NCI-H510A treated with DMSO at 0.1 percent for 48 hours (cell line): ENCODE measurements at places on chromosomes 5 and 9.

- DNase-seq, result peak; percentile 29
Measured at GRCh38 chr9:135480071-135480939, 723 bp downstream of the PPP1R26 start.

DNA sequence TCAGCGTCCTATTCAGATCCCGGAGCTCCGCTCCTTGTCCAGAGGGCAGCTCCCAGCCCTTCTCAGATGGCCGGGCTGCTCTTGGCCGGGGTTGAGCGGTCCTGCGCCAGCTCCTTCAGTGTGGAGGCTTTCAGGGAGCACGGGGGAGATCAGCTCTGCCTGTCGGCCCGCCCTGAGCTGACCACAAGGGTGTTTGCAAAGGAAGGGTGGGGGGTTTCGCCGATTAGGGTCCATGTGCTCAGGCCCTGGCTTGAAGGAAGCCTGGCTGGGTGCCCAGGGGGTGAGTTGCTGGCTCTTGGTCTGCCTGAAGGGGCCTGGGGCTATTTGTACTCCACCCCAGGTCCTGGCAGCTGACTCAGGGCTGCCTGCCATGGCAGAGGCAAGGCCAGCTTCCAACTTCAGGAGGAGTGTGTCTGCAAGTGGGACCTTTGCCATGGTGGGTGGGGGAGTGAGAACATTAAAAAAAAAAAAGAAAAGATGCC, 250.1 kb upstream of the KLF4 start:
- DNase-seq, result no peak

- no peak for DNase-seq
Measured at GRCh38 chr9:127796225-127796813, 6.4 kb upstream of the FPGS start.

DNA sequence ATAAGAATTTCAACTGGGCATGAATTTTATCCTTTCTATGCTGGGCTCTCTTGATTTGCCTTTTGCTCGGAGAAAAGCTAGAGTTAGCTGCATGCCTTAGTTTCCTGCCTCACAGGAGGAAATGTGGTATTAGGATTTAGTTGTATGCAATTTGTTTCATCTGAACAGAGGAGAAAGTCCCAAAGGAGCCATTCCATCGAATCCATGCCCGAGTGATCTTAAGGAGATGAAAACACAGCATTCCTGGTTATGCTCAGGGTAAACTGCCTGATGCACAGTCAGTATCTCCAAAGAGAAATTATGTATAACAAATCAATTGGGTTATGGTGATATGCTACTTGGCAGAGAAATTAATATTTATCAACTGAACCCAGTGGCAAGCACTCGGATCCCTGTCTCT, 51.1 kb downstream of the TTC1 start:
- DNase-seq, result no peak

DNA sequence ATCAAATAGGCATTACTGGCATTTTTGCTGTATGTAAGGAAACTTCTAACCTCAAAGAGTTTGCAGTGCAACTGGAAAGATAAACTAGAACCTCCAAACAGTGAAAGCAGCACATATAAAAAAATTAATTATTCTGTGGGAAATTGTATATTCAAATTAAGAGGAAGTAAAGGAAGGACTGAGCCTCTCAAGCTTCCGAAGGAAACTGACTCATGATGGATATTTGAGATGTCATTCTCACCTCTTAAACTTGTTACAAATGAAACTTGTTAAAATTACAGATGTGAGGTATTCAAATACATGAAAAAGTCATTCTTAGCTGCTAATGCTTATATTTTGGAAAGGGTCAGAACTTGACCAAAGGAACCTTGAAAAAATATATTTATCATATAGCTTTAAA, 538.7 kb downstream of the PDE4D start:
- no peak for DNase-seq

DNA sequence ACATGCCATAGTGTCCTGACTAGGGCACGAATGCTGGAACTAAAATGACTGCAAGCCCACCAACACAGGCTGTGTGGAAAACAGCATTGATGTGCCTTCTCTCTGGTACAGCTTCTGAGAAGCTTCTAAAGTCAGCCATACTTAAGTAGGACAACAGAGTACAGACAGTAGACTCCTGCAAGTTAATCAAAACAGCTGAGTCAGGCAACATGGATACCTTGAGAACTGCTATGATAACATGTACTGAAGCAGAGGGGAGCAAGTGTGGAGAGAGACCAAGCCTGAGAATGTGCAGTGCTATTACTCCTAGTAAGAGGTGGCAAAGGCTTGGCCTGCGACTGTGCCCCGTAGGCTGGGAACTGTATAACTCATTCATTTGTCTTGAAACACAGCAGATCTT, 2.5 kb downstream of the ISCA1 start:
- no peak for DNase-seq

DNA sequence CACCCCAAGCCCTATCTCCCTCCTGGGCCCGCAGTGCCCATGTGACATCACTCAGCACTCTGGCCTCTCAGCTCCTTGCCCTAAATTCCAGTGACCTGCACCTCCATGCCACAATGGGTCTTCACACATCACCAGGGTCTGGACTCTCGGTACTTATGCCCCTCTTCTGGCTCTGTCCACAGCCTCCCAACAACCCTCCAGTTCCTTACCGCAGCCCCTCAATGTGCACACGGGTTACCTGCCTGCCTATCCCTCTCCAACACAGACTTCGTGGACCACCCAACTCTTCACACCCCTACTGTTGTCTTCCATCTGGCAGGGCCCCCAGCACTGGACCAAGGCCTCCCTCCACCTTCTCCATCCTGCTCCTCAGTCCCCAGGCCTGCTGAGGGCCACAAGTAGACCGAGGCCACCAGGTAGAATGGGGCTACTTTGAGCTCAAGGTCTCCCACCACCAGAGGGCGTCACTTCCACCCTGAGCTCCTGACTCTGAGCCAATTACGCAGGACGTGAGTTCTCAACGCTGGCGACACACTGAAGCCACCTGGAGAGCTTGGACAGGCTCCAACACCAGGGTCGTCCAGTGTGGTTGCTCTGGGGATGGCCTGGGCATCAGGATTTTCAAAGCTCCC, 172.1 kb downstream of the GABBR2 start:
- DNase-seq, result no peak

- peak; percentile 18 for DNase-seq
Measured at GRCh38 chr5:141716009-141716408, 34.0 kb upstream of the ARAP3 start.

DNA sequence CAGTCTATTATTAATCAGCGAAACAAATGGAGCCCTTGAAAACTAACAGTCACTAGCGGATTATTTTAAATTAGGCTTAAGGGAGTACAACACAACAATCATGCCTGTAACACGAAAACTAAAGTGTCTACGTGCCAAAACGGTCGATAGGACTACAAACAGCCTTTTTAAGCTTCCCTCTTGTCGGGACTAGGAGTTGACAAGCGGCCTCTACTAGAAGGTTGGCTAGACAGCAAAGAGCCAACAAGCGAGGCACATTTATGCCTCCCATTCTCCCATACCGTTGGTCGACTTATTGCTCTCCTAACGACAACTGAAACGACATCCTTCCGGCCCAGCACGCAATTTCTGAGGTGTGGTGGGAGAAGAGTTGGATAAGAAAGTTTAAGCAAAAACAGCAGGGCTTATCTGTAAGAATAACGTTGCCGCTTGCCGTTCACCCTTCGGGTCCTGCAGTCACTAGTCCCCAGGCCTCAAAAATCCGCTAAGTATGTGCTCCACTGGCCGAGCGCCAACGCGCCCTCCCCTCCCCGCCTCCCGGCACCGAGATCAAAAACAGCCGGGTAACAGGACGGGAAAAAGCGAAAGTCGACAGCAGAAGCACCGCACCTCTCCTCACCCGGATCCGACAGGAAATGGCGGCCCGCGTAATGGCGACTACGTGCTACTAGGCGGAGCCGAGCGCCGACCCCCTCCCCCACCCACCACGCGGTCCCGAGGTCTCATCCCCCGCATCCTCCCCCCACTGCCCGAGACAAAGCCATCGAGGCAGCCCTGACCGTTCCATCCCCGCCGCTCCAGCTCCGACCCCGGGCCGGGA, 813 bp downstream of the HNRNPK start:
- peak; percentile 49 for DNase-seq

DNA sequence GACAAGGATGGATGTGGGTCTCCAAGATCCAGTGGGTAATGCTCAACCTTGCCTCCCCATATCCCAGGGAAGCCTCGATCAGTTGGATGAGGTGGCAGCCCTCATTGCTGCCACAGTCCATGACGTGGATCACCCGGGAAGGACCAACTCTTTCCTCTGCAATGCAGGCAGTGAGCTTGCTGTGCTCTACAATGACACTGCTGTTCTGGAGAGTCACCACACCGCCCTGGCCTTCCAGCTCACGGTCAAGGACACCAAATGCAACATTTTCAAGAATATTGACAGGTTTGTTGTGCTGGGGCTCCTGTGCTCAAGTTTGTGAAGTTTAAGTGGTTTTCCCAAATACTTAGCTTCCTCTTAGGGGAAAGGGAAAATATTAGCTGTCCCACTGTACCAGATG, 74.0 kb downstream of the WDR41 start:
- no peak for DNase-seq

GRCh38 chr9:38000735-38001134, 68.3 kb downstream of the SHB start:
- no peak for DNase-seq

- DNase-seq, result no peak
Measured at GRCh38 chr9:120758544-120758943, 34.7 kb downstream of the FBXW2 start.

DNA sequence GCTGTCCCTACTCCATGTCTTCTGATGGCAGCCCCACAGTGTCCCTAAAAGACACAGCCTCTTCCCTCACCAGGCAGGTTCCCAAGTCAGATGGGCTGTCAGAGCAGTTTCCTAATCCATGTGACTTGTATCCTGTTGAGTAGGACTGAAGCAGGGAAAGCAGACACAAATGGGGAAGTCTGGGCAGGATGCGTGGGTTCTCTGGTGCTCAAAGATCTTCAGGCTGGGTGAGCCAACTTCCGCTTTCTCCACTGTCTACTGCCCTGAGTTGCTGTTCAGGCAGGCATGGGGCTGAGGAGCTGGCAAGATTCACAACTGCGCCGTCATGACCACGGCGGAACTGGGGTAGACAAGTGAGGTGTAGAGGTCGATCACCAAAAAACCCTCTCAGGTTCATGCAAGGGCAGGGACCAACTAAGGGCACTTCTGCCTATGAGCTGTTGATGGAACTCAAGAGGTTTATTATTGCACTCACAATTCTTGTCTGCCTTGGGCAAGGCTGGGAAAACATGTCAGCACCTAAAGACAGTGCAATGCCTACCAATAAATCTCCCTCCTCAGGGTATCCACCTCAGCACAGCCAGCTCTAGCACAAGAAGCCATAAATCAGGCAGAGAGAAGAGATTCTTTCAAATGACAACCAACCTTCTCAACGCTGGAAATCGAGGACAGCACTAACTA, 83.4 kb downstream of the RAPGEF1 start:
- peak; percentile 68 for DNase-seq

DNA sequence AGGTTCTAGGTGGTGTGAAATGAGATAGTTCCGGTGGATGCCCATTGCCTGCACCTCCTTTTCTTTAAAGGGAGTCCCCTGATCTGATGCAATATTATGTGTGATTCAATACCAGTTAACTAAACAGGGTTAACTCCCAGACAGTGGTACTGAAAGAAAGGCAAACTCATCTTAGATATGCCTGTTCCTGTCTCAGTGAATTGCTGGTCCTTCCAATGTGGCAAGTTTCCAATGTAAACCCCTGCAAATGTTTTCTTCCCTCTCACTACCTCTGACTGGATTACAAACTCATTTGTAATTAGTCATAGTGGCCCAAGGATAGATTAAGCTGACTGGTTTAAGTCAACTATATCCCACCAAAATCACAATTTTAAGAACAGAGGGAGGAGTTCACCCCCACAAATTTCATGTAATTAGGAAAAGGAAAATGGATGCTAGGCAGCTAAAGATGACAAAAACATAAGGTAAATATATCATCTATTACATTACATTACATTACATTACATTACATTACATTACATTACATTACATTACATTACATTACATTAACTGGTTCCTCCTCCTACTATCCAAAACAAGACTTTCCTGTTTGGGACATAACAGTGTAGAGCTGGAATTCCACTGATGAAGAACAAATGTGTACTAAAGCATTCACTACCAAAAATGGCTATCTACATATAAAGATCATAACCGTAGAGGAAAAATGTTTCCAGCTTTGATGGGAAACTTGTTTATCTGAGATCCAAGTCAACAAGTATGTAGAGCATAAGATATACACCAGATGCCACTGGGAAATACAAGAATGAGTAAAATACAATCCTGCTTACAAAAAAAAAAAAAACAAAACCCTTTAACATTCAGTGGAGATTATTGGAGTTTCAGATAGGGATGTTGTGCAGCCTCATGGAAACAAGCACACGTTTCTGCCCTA, 121.5 kb upstream of the SNX2 start:
- DNase-seq, result no peak

GRCh38 chr5:36836831-36837230, 39.7 kb upstream of the NIPBL start:
- DNase-seq, result no peak

DNA sequence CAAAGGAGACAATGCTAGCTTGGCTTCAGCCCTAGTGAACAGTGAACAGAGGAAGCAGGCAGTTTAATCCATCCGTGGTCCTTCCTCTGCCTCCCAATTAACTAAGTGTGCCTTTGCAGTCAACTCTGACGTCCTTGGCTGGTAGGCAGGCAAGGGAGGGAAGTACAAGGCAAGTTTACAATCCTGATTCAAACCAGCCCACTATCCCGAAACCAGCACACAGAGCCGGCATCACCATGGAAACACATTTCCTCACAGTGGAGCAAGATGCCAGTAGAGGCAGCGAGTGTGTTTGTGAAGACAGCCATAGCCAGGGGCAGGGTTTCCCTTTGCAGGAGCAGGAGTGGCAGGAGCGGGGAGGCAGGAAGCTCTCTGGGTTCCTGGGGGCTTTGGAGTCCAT, 73.9 kb downstream of the GOLPH3 start:
- no peak for DNase-seq

- DNase-seq, result no peak
Measured at GRCh38 chr5:58934629-58935097, 351.8 kb downstream of the RAB3C start.

GRCh38 chr9:134743853-134744252, 102.2 kb downstream of the COL5A1 start:
- no peak for DNase-seq

- no peak for DNase-seq
Measured at GRCh38 chr9:35871545-35871944, 1.3 kb upstream of the OR13J1 start.
